NCI-H1694 treated with DMSO at 0.1 percent for 48 hours (cell line): ENCODE measurements at places on chromosomes 3 and 15.

DNA sequence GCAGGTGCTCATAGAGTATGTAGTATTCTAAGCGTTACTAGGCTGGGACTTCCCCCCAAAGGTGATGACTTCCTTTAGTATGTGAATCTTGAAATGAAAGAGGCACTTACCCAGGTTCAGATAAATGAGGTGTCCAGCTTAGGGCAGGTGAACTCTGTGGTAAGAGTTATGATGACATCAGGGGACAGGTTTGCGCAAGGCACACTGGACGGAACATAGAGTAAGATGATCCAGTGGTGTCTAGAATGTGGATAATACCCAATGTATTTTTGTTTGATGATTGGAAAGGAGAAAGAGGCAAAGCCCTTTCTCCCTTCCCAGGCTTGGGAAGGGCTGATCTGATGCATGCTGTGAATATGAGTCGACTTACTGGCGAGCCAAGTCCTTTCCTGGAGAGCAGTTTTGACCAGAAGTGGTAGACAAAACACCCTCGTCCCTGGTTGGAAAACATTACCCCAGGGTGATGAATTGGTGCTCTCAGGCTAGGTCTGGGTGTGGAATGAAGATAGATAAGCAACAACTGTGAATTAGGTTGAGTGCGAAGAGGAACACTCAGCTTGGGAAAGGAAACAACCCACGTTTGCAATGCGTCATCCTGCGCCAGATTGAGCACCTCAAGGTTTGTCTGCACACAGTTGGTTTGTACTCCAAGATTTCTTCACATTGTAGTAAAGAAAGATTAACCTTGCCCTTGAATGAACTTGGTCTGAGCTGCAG is 124.2 kb downstream of the GHSR start:
- no peak for DNase-seq

- no peak for DNase-seq
Measured at GRCh38 chr3:64985072-64985471, 297.3 kb upstream of the ADAMTS9 start.

GRCh38 chr3:194817936-194818335 is 132.3 kb downstream of the FAM43A start:
- no peak for DNase-seq

- no peak for DNase-seq
Measured at GRCh38 chr3:185786956-185787877, 37.6 kb downstream of the IGF2BP2 start.

- DNase-seq = no peak
Measured at GRCh38 chr3:7271631-7272030, 410.7 kb downstream of the GRM7 start.

DNA sequence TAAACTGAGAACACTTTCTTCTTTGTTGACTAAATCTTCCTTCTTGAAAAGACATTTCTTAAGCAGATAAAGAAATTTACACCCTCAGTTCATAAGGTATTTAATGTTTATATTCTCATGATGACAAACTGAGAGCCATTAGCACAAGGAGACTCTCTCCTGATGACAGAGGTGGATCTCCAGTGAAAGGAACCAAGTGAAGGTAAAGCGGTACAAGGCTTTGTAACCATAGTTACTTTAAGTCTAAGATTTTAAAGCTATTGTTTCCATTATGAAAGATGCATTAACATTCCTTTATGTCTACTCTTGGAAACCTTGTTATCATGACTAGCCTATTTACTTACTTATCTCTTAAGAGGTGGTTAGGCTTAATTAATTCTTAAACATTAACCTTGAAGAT is 737.1 kb downstream of the MECOM start:
- no peak for DNase-seq

DNA sequence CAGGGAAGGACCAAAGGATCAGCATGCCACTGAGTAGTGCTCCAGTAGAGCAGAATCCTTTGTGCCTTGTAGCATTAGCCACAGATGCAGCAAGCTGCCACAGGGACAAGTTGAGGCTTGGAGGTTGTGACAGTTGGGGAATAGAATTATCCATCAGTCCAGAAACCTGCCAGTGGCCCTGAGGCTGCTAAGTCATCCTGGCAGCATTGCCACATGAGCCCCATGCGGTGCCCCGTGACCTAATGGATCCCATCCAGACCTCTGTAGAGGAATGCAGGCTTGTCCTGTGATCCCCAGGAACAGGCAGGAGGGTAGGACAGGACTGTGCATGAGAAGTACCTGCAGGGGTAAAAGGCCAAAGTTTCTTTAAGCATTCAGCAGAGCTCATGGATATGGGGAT is 51.7 kb downstream of the BOC start:
- peak; percentile 95 for DNase-seq

- no peak for DNase-seq
Measured at GRCh38 chr3:135368316-135368715, 573.3 kb downstream of the EPHB1 start.

- DNase-seq = no peak
Measured at GRCh38 chr3:12970684-12971083, 102.5 kb downstream of the IQSEC1 start.

DNA sequence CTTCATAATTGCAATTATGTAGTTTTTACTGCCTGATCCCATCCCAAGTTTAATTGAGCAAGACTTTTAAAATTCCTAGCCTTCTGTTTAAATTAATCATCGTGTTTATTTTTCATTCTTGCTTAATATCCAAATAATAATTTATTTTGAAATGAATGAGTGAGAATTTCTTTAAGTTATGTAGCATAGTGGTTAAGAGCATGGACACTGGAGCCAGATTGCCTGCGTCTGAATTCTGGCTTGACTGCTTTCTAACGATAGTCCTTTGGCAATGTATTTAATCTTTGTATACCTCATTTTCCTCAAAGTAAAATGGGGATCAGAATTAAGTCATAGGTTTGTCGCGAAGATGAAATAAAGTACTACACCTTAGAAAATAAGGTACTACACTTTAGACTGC is 71.4 kb downstream of the LRRC49 start:
- DNase-seq = no peak

GRCh38 chr15:85002517-85002916 is 20.9 kb downstream of the PDE8A start:
- DNase-seq = no peak

GRCh38 chr3:46843508-46843907 is 19.7 kb downstream of the MYL3 start:
- DNase-seq = no peak

DNA sequence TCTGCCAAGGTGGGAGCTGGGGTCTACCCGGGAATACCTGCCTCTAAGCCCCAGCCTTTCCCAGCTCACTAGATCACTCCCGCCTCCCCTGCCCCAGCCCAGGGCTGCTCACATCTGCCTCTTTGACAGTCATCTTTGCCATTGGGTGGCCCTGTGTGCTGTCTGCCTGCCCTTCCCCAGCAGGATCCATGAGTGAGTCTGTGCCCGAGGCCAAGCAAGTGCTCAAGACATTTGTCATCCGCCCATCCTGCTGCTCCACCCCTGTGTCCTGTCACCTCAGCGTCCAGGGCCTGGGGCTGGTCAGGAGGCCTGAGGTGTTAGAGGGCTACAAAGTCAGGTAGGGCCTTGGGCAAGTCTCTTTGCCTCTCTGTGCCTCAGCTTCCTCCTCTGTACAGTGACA is 89.4 kb downstream of the LSM3 start:
- no peak for DNase-seq

GRCh38 chr3:124582196-124582595 is 148.1 kb upstream of the UMPS start:
- no peak for DNase-seq

DNA sequence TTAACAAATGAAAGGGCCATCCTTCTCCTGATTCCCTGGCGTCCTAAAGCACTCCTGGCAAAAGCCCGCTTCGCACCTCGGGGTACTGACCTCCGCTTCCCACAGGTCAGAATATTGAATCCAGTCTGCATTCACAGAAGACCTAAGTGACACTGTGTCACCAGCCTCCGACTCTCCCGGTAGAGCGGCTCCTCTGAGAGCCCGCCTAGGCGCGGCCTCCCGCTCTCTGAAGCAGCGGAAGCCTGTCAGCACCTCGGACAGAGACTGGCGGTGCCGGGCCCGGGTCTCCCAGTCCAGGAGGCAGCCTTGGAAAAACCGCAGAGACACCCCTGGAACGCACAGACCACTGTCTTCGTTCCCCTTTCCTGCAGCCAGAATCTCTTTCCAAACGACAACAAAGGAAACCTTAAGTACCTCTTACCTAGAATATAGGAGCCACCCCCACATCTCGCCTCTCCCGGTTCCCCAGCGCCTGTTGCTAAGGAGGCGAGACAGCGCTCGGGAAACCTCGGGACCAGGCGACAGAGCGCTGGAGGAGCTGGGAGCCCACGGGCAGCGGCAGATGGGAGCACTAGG is 1.2 kb downstream of the GABRB3 start:
- no peak for DNase-seq

- no peak for DNase-seq
Measured at GRCh38 chr3:105747060-105747541, 121.7 kb downstream of the CBLB start.

GRCh38 chr15:66249605-66250174 is 3.9 kb downstream of the MEGF11 start:
- DNase-seq = no peak

- no peak for DNase-seq
Measured at GRCh38 chr15:32099097-32099785, 68.9 kb downstream of the CHRNA7 start.

DNA sequence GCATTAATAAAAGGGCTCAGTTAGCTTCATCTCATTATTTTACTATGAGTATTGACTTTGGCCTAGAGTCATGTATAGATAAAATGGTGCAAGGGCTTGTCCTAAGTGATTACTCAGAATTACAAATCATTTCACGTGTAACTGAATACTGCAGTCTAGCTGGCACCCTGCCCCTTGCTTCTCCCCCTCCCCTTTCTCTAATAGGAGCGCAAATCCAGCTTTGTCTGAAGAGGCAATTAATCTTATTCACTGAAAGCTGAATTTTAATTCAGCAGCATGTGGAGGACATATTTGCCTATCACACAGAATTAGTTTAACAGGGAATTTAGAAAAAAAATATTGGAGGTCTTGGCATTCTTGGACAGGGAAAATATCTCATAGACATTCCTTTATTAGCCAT is 412.1 kb upstream of the DPH6 start:
- DNase-seq = peak; percentile 79

DNA sequence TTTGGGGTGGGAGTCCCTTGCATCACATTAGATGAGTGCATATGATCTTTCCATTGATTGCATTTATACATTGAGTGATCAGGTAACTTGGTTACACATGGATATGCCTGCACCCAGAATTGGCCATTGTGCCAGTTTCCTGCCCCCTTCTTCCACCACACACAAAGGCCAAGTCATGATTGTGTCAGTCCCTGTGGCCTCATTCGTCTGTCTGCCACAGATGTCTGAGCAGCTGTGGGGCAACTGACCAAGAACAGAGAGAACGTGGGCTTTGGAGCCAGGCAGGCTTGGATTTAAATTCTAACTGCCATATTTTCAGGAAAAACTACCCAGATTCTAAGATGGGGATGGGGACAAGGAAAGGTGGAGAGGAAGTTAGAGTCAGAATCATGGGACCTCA is 27.0 kb downstream of the CCNL1 start:
- no peak for DNase-seq

GRCh38 chr15:22839046-22839695 is 705 bp downstream of the NIPA2 start:
- no peak for DNase-seq

DNA sequence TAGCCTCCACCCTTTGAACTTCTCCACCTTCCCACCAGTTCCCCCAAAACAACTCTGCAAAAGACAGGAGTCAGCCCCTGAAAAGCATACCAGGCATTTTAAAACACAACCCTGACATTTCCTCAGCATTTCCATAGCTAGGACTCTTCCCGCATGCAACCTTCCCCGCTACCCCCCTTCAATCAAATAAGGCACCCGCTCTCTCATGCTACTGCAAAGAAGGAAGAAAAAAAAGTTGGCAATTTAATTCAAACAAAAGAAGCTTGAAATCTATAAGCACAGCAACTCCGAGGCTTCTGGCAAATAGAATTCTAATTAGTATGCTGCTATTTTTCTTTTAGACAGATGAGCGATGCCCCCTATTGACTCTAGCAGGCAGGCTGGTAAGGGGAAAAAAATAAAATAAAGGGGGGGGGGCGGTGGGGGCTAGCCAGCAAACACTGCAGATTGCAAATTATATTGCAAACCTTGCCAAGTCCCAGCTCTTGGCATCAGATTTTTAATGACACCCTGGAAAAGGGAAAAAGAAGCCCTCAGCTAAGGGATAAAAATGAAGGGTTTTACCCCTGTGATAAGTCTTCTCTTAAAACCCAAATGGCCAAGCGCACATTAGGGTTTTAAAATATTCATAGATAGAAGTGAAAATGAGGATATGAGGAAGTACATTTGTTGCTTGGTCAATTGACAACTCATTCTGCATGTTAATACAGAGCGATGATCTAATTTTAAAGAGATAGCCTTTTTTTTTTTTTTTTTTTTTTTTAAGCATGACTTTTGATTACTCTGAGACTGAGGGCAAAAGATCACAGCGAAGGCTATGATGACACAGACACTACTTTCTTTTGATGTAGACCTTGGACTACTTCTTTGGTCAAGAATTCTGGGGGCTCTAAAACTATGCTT is 255.2 kb downstream of the NR2F2 start:
- DNase-seq = no peak

GRCh38 chr3:99772671-99773070 is 45.0 kb upstream of the CMSS1 start:
- no peak for DNase-seq

- no peak for DNase-seq
Measured at GRCh38 chr15:70625438-70625837, 137.9 kb downstream of the UACA start.

DNA sequence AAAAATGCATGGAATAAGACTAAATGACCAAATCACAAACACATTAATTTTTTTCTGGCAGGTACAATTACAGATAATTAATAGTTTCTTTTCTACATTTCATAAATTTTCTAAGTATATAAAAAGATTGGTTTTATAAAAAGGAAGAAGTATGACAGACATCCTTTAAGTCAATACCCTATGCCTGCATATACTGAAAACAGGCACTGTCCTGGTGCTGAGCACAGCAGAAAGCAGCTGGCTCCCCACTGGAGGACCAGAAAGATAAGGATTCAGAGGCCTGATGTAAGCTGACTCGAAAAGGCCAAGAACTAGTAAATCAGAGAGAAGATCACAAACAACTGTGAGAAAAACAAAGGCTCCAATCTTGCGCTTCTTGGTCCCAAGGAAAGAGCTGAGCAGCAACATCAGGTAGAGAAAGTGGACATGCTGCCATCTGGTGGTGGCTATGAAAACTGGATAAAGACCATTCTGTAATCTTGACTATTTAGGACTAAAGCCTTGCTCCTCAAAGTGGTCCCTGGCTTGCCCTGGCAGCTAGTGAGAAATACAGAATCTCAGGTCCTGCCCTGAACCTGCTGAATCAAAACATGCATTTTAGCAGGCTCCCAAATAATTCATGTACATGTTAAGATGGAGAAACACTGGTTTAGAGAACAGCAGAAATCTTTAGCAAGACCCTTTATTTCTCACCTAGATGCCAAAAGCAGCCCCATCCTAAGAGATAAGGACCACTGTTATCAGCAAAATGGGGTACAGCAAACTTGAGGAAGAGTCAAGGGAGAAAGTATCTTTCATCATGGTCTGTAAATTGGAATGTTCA is 76.0 kb downstream of the TRANK1 start:
- DNase-seq = peak; percentile 35

DNA sequence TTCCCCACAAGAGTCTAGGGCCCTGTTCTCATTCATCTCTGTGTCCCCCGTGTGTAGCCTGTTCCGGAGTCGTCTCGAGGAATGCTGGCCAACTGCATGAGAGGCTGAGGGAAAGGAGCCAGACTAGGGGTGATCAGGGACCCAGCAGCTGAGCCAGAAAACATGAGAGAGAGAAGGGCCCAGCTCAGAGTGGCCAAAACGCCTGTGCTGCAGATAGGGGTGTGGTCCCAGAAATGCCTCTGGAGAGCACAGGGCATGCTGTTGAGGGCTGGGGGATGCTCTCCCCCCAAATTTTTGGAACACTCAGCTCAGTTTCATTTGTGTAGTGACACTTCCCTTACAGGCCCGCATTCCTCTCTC is 14.1 kb downstream of the CYP1A2 start:
- no peak for DNase-seq
